ENCODE measurements at places on chromosomes 16 and 17.

DNA sequence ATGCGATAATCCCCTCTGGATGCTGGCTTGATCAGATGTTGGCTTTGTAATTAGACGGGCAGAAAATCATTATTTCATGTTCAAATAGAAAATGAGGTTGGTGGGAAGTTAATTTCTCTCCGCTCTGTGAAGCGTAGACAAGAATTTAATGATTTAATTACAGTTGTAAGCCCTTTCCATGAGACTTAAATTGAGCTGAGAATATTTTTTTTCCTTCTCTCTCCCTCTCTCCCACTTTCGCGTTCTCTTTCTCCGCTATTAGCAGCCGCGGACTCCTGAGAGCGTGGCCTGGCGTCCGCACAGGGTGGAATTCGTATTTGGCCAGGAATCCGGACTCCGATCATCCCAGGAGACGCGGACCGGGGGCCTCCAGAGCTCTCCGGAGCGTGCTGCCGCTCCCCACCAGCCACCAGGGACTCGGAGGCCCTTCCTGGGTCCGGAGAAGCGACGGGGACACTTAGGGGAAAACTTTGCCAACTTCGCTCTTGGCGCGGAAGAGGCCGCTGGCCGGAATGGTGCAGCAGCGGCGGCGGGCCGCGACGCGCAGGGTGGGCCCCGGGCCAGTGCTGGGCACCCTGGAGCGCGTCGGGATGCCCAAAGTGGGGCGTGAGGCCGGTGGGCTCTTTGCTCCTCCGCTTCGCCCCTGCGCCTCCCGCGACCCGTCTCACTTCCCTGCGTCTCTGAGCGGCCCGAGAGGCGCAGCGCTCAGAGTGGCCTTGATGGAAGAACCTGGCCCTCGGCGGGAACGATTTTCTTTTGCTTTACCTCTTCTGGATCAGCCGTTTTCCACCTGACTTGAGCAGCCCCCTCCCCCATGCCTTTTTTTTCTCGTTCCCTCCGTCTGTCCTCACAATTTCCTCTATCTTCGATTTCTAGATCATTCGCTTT is 3.6 kb upstream of the IRX3 start:
- peak; percentile 46 for DNase-seq

- DNase-seq = peak; percentile 55
These were observed at the start of gene NKD1 for GRCh38 chr16:50548125-50548908. NKD1 (plus strand) TSS chr16:50548396; CDS start chr16:50548554, 158 bp downstream.

DNA sequence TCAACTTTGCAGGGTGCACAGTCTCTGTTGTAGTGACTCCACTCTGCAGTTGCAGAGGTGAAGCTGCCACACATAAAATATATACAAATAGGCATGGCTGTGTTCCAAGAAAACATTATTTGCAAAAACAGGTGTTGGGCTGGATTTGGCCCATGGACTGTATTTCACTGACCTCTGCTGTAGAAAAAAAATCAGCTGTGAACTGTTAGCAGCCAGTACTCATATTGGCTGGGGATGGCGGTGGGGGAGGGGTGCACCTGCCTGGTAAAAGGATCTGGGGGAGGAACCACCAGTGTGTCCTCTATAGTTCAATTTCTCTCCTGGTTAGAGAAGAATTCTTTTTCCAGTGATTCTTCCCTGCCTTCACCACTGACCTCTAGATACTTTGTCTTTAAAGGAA is 50.0 kb downstream of the SHISA9 start:
- no peak for DNase-seq

DNA sequence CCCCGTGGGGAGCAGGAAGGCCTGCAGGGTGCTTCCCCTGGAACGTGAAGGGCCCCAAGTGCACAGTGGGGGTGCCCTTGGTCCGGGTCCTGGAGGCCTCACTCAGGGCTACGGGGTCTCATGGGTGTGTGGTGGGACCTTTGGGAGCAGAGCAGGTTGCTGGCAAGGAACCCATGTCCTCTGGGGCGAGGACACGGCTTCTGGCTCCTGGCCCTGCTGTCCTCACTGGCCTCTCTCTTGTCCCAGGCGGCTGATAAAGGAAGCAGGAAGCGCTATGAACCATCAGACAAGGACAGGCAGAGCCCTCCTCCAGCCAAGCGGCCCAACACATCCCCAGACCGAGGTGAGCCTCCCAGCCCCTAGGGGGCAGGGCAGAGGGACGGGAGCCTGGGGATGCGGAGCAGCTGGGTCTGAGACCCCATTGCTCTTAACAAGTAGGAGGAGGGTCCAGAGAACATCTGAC is 9.8 kb upstream of the IL17C start:
- DNase-seq = peak; percentile 20

GRCh38 chr17:36818134-36818825 is 119.0 kb upstream of the LHX1 start:
- DNase-seq = no peak

DNA sequence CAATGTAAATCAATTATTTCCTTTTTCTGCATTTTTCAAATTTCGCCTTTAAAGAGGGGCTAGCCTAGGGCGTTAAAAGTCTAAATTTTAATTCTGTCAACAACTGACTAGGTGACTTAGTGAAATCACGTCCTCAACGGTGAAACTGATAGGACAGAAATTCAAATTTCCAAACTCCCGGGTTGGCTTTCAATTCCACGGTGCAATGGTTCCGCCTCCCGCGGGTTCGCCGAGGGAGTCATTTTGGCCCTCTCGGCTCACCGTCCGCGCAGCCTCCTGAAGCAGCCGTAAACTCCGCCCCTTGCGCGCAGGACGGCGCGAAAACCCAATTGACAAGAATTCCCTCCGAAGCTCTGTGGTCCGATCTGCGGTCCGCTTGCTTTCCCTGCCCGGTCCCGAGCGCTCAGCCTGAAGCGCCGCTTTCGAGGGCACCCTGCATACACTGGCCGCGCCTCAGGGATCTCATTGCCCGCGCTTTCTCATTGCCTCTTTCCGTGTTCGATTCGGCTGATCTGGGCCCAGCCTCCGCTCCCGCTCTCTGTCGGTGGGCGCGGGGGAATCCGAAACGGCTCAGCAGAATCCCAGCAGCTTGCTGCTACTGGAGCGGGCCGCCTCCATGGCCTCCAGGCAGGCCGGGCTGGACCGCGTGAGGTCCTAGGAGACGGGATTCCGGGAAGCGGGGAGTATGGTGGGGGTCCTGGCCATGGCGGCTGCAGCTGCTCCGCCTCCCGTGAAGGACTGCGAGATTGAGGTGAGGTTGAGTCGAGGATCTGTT is at the start of gene ATAD5:
Gene ATAD5 (plus strand): TSS at position 304 of the 775 bp plus-strand sequence. CDS start 382 bp downstream, at position 686.
- peak; percentile 94 for DNase-seq

DNA sequence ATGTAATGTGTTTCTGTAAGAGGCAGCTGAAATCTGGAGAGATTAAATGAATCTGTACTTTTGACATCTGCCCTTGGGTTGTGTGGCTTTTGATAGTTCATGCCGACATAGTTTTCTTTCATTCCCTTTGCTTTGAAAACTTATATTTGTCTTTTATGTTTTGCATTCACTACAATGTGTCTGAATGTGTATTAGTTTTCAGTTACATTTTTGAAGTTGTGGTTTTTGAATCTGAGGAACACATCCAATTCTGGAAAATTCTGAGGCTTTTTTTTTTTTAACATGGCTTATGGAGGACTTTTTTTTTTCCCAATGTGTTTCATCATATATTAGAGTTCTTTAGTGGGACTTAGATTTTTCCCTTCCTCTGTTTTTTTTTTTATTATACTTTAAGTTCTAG is 683.7 kb upstream of the SOX9 start:
- DNase-seq = peak; percentile 13

DNA sequence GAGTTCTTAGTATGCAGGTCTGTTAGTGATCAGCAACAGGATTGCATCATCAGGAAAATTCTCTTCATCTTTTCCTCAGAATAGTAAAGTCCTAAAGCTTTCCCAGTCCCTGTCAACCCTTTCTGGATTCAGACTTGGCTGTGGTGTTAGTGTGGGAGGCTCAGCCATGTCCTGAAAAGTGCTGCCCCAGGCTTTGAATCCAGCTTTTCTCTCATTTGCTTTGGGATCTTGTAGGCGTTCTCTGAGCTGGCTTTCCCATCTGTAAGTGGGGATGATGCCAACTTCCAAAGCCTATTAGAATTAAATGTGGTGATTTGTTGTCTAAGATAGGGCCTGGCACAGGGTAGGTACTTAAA is 3.0 kb downstream of the ALKBH5 start:
- DNase-seq = no peak

DNA sequence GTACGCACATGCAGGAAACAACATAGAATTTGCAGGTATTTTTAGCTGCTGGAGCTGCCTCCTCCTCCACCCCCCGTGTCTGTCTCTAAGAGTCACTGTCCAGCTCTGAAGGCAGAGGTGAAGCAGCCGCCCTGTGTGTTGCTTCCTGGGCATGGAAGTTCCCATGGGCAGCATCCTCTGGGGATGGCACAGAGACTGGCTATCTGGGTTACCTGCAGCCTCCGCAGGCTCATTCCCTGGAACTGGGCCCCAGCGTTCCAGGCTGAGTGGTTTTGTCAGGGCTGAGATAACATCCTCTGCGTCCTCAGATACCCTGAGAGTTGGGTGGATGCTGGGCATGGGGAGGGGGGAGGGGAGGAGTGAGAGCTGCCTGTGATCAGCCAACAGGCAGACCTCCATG is 41.5 kb upstream of the MRTFB start:
- peak; percentile 56 for DNase-seq

- peak; percentile 35 for DNase-seq
These were observed 13.5 kb upstream of the CBX4 start for GRCh38 chr17:79852748-79853147.

DNA sequence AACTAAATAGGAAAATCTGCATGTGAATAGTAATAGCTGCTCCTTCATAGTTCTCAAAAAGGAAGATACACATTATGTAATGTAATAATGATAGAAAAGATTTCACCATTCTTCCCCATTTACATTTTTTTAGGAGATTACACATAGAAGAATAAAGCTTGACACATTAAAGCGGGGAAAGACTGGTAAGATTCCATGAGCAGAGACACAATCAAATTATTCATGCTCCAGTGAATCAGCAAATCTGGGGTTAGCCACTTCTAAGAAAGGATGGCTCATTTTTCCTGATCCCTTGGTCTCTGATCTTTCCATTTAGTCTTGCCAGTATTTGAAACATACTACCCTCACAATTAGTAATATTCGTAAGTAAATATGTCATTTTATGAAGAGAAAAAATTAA is 81.9 kb downstream of the CA4 start:
- no peak for DNase-seq

GRCh38 chr17:49439305-49439672 is 24.6 kb upstream of the PHB1 start:
- DNase-seq = no peak

DNA sequence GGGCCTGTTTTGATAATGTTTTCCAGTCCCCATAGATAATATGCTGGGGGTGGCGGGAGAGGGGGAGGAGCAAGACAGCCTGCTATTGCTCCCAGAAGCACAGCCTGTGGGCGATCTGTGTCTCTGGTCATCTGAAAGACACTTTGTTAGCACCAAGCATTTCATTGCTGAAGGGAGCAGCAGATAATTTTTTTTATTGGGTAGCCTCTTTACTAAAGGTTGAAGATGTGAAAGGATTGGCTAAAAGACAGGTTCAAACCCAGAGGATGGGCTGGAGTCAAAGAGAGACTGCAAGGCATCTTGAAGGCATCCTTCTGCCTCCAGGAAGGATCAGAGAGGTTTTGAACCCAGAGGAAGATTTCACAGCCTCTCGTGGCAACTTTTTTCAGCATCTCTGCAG is 60.6 kb downstream of the C17orf67 start:
- DNase-seq = no peak

DNA sequence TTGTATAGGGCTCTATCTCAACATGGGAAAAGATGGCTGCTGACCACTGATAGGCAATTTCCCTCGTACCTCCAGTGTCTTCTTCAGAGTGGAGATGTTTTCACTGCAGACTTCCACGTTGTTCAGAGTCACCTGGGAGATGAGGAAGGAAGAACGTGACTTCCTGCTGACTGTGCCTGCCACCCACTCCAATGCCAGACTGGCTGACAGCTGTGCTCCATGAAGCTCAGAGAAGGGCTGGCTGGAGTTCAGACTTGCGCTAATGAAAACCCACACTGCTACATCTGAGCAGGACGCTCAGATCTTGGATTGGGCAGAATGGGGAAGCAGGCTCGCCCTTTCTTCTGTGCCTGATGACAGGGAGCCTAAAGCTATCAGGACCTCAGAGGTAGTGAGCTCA is 33.1 kb downstream of the COG4 start:
- DNase-seq = no peak

DNA sequence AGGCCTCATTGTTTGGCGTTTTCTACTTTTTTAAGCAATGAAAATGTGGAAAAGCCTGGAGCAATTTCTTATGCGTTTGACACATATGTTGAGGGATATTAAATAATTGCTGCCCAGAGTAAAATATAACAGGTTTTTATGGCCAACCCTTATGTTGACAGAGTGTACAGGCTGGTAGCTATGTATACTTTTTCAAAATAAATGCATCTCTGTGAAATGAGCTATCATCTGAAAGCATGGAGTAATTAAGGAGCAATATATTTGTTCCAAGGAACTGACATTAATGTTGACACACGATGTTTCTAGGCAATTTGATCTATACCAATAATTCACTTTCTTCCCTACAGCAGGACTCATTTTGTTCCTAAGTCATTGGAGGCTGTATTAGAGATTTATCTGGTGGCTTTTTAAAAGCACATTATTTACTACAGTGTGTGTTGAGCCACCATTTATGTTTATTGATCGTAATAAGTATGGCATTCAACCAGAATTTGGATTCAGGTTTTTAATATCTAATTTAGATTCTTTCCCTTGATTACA is 11.9 kb upstream of the KRT20 start:
- DNase-seq = no peak

DNA sequence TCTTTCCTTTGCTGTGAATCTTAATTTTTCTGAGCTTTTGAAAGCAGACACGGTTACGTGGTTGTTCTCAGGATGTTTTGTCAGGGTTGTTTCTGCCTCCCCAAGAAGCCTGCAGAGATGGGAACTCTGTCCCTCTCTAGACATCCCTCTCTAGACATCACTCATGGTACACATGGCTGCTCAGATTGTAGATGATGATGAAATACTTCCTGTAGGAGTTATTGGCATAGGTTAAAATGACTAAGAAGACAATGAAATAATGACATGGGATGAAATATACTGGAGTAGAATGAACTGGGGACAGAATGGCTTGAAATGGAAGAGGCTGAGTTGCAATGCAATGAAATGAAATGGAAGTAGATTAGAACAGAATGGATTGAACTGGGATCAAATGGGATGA is 253.4 kb downstream of the SHISA9 start:
- DNase-seq = no peak

DNA sequence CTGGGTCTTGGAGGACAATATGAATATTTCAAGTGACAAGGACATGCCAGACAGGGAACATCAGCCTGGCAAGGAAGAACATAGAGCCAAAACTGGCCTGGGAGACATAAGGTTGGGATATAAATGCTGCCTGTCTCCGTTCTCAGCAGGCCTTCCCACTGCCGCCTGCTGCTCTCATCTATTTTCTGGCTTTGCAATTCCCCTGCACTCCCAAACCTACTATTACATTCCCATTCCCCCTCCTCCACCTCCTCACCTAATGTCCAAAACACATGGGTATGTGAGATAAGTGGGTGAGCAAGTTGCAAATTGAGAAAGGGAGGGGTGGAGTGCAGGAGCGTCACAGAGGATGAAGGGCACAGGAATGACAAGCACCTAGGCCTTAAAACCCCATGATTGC is 244.3 kb upstream of the CDH8 start:
- no peak for DNase-seq

- DNase-seq = no peak
These were observed 37.2 kb upstream of the NUFIP2 start for GRCh38 chr17:29331075-29331707.

- no peak for DNase-seq
These were observed 31.7 kb downstream of the RPA1 start for GRCh38 chr17:1861391-1862010.

- no peak for DNase-seq
These were observed 54.0 kb downstream of the DUSP14 start for GRCh38 chr17:37543637-37544052.
